ENCODE measurements at places on chromosomes 7 and 10. TPM values are rescaled to one million over a fixed set of nuclear protein-coding genes. Genes with fewer than 3 reads are reported as not detected.

GRCh38 chr7:23347682-23348180, 48.6 kb downstream of the MALSU1 start:
- H3K4me1 ChIP-seq = no peaks in the 10 kb centered on the region
- no peaks in the 10 kb centered on the region for H3K27me3 ChIP-seq
- no peaks in the 10 kb centered on the region for H3K36me3 ChIP-seq
- H3K4me3 ChIP-seq = no peak overlapping the region

DNA sequence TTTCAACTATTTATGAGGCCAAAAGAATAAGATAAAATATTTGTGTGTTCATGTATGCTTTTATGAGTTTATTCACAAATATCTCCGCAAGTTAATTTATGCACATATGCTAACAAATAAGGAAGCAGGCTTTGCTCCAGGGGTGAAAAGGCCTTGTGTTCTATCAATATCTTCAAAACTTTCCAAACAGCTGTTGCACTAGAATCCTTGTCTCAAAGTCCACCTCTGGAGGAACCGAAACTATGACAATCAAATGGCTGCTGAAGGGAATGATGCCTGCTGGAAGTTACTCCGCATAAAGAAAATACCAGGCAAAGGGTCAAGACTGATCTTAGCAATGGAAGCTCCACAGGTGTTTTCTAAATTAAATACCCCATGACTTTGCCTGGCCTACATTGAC, 145.0 kb upstream of the GHITM start:
- no peaks in the 10 kb centered on the region for H3K4me1 ChIP-seq
- no peaks in the 10 kb centered on the region for H3K36me3 ChIP-seq
- no peak overlapping the region for H3K4me3 ChIP-seq
- no peak for DNase-seq

LLCFC1 gene
- not detected for total RNA-seq

AUTS2 gene
- total RNA-seq = 101 TPM
